Stimulated activated CD8-positive, alpha-beta memory T cell treated with anti-CD3 and anti-CD28 coated beads, Interleukin-15, amount 100 ng/mL, for 48 hours (primary cell): ENCODE measurements at places on chromosomes 6 and 20.
A peak's percentile ranks its signal among the peaks of the same experiment; 100 is the strongest.

GRCh38 chr6:156174031-156174890 lies 602.9 kb upstream of the ARID1B start:
- peak; percentile 34 for DNase-seq

GRCh38 chr6:87944541-87944954 lies 103.1 kb upstream of the SPACA1 start:
- DNase-seq, result no peak

DNA sequence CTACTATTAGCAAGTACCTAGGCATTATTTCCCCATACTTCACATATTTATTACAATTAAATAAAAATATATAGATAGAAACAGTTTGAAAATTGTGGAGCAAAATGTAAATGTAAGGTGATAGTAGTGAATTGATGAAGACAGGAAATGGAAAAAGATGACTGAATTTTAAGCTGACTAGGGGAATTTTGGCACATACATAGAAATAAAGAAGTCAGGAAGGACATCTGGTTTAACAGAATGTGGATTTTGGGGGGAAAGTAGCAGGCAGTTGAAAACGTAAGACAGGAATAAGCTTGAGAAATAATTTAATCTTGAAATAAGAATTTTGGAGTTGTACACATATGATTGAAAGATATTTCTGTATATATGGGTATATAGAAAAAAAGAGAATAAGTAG lies 701.7 kb upstream of the CITED2 start:
- no peak for DNase-seq

GRCh38 chr6:2505624-2506023 lies 245.1 kb downstream of the MYLK4 start:
- no peak for DNase-seq

DNA sequence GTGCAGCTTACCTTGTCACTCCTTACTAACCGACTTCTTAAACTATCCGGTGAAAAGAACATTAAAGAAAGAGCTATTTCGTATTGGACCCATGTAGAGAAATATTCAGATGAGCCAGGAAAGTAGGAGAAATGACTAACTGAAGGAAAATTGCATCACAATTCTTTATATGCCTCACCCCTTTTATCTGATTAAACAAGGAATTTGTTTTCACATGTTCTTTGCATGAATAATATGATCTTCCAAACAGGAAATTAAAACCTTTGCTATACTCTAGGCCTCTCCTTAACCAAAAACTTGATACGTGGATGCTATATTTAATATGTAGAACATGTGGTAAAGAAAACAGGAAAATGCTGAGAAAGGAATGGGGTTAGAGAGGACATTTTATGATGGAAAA lies 41.9 kb upstream of the LRRC1 start:
- DNase-seq, result no peak

- no peak for DNase-seq
Observed at GRCh38 chr20:35167787-35168186, 4.1 kb upstream of the PROCR start.

GRCh38 chr6:26197933-26198721 lies 110.9 kb downstream of the HFE start:
- DNase-seq, result no peak

DNA sequence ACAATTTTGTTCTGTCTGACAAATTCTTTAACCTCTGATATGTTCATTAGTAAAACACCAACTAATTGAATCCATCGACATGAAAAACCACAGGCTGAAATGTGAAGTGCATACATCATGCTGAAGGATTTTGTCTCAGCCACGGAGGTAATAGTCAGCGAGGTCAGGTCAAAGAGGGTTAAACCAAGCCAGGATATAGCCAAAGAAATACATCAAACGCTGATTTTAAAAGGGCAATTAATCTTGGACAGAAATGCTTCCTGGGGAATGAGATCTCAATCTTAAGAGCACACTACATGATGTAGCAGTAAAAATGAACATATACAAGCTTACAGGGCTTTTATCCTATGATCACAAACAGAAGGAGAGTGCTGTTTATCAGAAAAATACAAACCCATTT lies 106.7 kb downstream of the PRDM1 start:
- DNase-seq, result no peak

GRCh38 chr6:169824848-169825557 lies 73.6 kb downstream of the ERMARD start:
- no peak for DNase-seq

- DNase-seq, result no peak
Observed at GRCh38 chr6:63565727-63566596, 6.3 kb upstream of the LOC128125822 start.

DNA sequence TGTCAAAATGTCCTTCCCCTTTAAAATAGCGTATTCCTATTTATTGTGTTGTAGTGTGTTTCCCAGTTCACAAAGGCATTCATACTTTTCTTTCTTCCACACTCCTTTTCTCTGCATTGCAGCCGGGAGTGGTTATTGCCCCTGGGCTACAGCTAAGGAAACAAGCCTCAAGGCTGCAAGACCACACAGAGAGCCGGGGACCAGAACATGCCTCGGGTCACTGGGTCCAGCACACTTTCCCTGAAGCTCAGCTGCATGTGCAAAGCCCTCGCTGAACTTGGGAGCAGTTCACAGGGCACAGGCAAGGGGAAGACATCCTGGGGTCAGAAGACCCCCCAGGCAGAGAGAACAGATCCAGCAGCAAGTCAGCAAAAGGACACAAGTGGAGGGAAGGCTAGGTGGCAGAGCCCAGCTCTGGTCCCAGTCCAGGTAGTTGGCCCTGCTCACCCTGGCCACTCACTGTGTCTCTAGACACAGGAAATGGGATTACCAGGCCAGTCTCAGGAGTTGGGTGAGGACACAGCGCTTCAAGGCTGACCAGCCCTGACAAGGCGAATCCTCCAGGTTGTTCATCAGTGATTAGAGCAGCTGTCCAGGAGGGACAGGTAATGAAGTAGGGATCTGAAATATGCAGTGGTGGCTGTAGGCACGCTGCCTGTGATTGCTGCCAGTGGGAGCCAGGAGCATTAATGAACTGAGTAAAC lies 118.2 kb downstream of the CD83 start:
- DNase-seq, result no peak

GRCh38 chr6:106752641-106753040 lies 123.3 kb downstream of the QRSL1 start:
- DNase-seq, result no peak

GRCh38 chr6:115899730-115900282 lies 160.9 kb downstream of the FRK start:
- no peak for DNase-seq

DNA sequence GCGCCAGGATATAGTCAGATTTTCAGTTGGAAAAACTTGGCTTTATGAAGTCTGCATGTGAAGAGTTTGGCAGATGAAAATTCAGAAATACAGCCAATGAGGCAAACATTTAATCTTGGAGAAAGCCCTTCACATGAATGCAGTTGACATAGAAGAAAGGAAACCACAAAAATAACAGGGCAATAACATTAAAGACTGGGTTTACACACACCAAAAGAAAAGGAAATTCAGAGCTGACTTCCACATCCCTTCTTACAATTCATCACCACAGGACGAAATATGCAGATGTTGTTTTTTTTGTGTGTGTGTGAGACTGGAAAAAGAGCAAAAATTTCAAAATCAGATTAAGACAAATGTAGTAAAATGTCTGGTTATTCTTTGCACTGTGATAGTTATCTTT lies 69.8 kb upstream of the HEY2 start:
- DNase-seq, result no peak

DNA sequence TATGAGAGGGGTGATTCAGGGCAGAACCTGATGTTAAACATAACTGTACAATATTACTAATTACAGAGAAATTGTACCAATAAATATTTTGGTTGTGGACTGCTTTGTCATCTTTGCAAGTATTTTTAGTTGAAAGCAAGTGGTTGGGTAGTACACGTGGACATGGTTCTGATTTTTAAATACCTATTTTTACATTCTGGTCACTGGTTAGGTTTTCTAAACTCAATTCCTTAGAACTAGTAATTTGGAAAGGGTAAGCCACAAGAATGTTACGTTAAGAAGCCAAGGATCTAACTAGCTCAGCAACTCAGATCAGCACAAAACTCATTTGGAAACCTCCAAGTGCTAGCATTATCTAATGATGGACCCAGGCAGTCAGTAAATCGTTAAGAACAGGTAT lies 2.7 kb downstream of the EPB41L2 start:
- no peak for DNase-seq

DNA sequence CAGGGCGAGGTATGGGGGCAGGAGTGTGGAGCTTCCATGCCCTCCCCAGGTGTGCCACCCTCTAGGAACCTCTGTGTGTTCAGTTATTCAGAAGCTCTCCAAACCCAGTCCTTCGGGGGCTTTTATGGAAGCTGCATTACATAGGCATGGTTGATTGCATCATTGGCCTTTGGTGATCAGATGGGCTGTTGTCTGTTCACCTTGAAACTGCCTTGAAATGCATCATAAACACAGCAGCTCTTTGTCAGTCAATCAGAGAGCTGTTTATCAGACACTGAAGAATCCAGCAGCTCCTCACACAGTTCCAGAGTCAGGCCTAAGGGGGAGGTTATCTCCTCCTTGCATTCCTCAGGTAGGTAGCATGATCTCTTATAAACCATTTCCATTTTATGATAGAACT lies 62.4 kb downstream of the E2F3 start:
- no peak for DNase-seq

DNA sequence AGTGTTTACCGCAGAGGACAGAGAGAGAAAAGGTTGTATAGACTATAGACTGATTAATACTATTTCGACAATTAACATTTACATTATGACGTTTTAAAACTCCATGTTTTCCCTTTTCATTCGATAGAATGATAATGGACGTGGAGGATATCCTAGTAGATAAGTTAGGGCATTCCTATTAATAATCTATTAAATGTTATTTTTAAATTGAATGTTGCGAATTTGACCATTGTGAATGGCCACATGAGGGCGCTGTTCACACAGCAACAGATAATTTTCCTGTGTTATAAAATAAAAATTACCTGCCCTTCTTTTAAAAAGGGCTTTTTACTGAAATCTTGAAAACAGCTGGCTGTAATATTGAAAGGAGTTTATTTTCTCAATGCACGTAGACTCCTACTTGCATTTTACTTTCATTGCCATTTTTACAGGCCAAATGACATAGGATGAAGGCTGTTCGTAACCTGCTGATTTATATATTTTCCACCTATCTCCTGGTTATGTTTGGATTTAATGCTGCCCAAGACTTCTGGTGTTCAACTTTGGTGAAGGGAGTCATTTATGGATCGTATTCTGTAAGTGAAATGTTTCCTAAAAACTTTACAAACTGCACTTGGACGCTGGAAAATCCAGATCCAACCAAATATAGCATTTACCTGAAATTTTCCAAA lies 3.3 kb downstream of the ADGRB3 start:
- DNase-seq, result no peak

GRCh38 chr6:15131651-15132061 lies 114.2 kb upstream of the JARID2 start:
- DNase-seq, result no peak

GRCh38 chr20:39112178-39112743 lies 150.1 kb downstream of the DHX35 start:
- peak; percentile 1 for DNase-seq

DNA sequence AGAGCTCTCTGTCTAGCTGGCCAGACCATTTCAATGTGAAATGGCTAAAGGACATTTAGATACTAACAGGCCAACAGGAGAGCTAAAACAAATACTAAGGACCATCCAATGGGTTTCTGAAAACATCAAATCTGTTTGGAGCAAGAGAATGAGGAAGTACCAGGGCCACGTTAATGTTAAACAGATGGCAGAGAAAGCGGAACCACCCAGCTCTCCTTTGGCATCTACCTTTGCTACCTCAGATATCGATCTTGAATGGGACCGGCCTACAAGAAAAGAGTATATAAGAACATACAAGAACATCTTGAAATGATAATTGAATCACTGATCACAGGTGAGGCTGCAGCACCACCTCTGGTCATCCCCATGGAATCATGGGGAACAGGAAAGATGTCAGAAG lies 31.8 kb downstream of the KCNK5 start:
- no peak for DNase-seq

GRCh38 chr6:125367036-125367782 lies 65.4 kb upstream of the HDDC2 start:
- no peak for DNase-seq
